ENCODE measurements at places on chromosomes 5 and 9.
A peak's percentile ranks its signal among the peaks of the same experiment; 100 is the strongest.

- DNase-seq = no peak
Measured at GRCh38 chr5:170635706-170636105, 131.9 kb downstream of the KCNIP1 start.

- DNase-seq = peak; percentile 77
Measured at GRCh38 chr9:83981126-83981871, 694 bp downstream of the RMI1 start.

DNA sequence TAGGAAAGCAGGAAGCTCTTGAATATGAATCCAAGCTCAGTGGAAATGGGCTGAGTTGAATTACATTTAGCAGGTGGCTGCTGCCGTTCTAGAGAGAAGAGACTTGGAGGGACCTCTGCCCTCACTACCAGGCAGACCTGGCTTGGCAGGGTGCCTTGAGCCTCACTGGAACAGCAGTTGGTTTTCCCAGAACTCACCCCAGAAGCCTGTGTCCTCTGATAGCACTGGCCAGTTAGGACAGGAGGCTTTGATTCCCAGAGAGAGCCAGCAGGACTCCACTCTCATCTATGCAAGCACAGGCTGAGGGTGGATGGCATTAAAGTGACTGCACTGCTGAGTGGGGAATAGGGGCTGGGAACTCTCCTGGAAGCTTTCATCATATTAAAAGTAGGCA, 54.8 kb downstream of the PWWP2A start:
- no peak for DNase-seq

DNA sequence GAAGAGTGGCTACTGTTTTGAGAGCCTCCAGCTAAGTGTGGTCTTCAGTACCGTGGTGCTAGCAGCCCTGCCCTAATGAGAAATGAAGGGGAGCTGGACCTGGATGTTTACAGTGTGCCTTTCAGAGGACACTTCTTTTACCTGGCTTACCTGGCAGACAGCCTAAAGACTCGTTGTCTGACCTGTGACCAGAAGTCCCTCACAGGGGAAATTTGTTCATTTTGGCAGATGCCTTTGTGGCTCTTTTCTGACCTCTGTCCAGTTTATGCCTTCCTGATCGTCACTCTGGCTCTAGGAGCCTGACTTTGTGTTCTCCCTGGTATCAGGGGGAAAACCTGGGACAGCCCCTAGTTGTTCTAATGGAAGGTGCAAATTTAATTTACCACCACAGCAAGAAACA, 475.1 kb downstream of the DMRTA1 start:
- no peak for DNase-seq

- peak; percentile 59 for DNase-seq
Measured at GRCh38 chr5:66933066-66933465, 263.5 kb downstream of the CD180 start.

DNA sequence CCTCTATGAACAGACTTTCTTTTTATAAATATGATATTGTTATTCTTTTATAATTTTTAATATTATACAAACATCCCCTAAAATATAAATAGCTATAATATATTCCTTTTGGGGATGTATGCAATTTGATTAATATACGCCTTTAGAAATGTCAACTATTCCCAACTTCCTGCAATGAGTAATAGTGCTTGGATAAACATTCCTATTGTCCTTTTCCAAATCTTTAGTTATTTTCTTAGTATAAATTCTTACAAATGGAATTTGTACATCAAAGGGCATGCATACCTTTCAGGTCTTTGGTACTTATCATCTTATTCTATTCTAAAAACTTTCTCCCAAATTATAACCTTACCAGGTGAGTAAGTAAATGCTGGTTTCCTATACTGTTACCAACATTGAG, 6.2 kb downstream of the NLN start:
- DNase-seq = no peak

- no peak for DNase-seq
Measured at GRCh38 chr9:85290019-85290418, 451.7 kb downstream of the AGTPBP1 start.

DNA sequence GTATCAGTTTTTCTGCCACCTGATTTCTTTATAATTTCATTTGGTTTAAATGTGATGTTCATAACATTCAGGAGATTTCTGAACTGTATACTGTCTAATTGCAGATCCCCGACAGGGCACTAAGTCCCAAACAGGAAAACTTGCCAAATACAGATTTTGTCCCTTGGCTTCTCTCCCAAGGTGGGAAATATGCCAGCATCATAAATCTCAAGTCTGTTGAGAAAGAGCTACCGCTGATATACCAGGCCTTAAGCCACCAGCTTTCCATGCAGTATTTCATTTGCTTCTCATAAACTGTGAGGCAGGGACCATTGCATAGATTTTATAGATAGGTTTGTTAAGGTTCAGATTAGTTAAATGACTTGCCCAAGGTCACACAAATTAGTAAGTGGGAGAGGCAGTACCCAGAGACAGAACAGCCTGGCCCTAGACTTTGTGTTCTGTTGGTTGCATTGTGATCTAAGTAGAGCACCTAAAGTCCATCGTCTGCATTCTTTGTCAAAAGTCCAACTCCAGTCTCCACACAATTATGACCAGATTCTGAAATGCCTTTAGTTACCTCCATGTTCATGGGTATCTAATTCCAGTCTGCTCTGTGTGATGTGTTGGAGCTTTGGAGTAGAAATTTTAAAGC, 16.2 kb downstream of the GPR21 start:
- peak; percentile 29 for DNase-seq

- DNase-seq = no peak
Measured at GRCh38 chr5:456351-457194, 13.6 kb downstream of the EXOC3 start.

DNA sequence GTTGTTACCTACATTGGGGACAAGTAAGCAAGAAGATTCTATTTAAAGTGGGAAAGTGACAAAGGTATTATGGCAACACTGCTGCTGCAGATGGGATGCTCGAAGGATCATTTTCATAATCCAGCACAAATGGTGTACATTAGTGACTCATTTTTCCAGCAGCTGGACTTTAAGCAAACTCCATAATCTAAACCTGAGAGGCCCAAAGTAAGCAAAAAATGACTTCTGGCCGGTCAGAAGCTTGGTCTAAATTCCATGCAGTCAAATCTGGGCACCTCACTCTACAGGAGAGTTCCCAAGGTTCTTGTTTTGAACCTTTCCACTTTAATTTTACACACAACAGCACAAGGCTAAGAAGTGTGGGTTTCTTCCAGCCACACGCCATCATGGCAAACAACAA, 43.6 kb upstream of the TRAF1 start:
- DNase-seq = peak; percentile 4

DNA sequence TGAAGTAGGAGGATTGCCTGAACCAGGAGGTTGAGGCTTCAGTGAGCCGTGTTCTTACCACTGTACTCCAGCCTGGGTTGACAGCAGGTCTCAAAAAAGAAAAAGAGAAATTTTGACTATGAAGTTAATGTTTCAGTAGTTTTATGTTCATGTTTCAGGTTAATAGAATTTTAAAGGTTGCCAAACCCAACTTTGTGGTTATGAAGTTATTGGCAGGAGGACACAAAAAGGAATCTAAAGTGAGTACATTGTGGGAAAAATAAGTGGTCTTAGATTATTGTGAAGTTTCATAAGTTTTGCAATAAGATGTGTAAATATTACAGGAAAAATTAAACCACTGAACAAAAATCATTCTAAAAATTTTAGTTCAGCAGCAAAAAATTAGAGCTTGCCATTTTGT, 78.6 kb downstream of the GOLM1 start:
- DNase-seq = peak; percentile 10

GRCh38 chr9:2729003-2729402, 11.7 kb downstream of the KCNV2 start:
- peak; percentile 69 for DNase-seq

- DNase-seq = no peak
Measured at GRCh38 chr9:134088063-134088725, 20.4 kb upstream of the BRD3 start.

DNA sequence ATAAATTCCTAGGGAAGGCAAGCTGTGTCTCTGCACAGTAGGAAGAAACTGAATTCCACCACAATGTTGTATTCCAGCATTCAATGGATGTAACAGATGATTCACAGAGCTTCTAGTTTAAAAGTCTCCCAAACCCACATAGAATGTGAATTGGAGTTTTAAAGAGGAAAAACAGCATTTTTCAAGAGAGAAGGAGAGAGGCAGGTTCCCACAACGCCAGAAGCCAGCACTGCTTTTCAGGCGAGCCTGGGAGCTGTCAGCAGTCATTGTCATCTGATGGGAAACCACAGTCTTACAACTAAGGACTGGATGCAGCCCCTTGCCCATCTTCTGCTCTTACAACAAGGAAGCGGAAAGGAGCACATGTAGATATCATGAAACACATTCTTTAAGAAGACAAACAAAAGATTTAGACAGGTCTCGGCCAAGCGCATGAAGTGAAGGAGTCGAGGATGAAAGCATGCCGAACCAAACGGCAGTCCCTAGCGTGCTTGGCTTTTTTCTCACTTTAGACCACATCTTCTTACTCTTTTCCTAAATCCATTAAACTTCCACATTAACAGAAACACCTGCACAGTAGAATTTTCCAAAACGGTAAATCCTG, 638 bp downstream of the DIRAS2 start:
- DNase-seq = peak; percentile 1

DNA sequence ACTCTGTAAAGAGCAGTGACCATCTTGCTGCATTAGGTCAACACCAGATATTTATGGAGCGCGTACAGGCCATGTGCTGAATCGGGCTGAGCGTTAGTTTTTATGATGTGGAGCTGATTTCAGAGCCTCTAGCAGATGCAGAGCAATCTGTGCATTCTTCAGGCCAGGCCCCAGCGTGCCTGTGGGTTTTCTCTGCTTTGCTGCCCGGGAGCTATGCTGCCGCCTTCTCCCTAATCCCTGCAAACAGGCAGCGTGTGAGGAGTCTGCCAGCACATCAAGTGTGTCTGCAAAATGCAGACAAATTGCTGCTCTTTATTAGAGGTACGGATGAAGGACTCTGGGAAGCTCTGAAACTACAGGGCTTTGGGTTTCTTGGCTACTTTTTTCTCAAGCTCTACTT, 170.0 kb downstream of the NTRK2 start:
- peak; percentile 61 for DNase-seq

- DNase-seq = no peak
Measured at GRCh38 chr5:34694012-34694411, 37.9 kb downstream of the RAI14 start.

GRCh38 chr5:112693301-112693700, 44.4 kb upstream of the APC start:
- DNase-seq = no peak

GRCh38 chr9:18795947-18796671, 236.9 kb downstream of the SAXO1 start:
- DNase-seq = peak; percentile 82

GRCh38 chr5:32814141-32814540, 103.0 kb downstream of the NPR3 start:
- DNase-seq = peak; percentile 38

- DNase-seq = no peak
Measured at GRCh38 chr5:109901628-109901981, 211.9 kb downstream of the MAN2A1 start.

DNA sequence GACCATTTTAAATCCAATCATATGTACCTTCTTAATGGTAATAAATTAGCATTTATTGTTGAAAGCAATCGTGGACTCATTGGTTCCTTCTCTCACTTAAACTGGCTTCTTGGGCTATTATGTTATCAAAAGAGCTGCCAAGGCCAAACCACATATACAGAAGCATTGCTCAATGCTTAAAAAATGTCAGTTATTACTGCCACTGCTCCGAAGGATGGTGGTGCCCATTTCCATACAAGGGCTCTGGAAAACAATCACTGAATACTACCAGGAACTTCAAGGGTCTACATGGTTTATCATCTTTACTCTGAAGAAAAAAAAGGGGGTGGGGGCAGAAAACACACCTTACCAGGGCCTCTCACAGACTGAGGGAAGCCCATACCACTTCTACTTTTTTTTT, 104.3 kb downstream of the GNAQ start:
- DNase-seq = peak; percentile 71

DNA sequence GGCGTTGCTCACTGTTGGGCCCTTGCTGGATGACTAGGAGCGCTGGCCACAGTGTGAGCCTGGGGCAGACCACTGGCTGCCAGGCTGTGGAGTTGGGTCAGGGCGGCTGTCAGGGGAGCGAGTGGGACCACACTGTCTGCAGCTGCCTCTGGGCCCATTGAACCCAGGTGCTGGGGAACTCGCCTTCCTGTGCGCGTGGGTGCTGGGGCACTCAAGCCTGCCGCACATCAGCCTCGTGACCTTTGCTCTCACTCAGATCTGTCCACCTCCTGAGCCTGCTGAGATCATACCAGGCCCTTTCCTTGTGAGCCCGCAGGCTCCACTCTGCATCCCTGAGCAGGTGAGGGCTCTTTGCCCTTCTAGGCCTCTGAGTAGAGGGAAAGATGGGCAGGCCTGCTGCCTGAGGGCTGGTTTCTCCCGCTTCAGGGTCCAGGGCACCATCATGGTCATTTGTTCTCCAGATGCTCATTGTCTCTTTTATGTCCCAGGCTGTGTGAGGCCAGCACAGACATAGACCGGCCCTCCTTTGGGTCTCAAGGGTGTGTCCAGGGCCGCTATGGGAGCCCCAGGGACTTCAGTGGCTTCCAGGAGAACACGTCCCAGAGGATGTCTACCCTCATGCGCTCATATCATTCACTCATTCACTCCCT, 26.5 kb downstream of the WNK2 start:
- no peak for DNase-seq

GRCh38 chr5:136058972-136059354, 30.2 kb downstream of the TGFBI start:
- DNase-seq = no peak

All from GM23248 (cell line).